Fibroblast of skin of left quadriceps (primary cell): ENCODE measurements at places on chromosomes 11 and 22.

- no peak for DNase-seq
Observed at GRCh38 chr11:17457396-17458173, 19.1 kb downstream of the ABCC8 start.

DNA sequence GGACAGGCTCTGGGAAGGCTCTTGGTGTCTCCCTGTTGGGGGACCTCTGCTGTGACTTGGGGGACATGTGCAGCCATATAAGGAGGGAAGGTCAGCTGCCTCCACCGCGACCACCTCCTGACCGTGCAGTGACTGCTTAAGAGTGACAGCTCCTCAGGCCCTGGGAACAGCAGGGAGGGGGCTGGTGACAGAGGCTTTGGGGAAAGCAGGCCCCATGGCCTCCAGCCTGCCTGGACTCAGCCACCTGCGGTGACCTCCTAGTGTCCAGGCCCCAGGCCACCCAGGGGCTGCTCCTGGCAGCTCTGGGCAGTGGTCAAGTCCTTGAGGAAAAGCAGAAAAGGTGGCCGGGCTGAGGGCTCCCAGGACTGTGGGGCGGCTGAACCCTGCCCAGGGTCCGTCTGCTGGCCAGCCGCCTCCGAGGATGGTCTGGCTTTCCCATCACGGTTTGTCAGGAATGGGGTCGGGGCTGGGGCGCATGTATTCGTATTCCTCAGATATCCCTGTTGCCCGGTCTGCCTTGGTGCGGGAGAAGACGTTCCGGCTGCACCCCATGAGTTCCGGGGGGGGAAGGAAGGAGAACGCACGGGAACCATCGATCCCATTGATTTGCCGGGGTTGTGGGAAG, 96.8 kb downstream of the WNT7B start:
- no peak for DNase-seq

GRCh38 chr11:45752106-45752505, 52.8 kb upstream of the SLC35C1 start:
- no peak for DNase-seq

DNA sequence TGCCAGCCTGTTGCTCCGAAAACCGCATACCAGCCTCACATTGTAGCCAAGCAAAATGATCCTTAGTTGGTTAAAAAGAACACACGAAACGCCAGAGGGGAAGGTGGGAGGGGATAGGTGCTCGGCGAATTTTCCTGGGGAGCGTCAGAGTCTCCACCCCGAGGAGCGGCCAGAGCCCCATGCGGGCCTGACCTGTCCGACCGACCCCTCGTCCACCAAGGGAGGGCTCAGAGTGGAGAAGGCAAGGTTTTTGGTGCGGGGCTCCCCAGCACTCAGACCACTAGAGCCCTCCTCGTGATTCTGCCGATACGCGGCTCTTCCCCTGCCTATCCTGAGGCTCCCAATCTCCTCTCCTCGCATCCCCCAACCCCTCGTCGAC, 39.6 kb downstream of the DIXDC1 start:
- no peak for DNase-seq

- no peak for DNase-seq
Observed at GRCh38 chr11:16239141-16240105, 116.9 kb downstream of the SOX6 start.

DNA sequence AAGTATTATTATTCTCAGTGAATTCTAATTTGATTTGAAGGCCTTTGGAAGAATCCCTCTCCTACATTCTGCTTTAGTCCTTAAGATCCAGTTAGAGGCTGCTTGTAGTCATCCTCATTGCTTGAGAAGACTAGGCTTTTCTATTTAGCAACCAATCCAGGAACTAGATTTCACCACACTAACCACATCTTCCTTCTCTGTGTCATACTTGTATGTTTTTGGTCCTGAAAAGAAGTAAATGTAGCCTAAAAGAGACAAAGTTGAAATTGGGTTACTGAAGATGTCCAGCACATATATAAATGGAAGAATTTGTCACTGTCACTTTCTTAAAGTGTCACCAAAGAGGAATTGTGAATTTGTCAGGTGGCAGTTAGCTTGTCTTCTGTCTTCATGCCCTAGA, 46.6 kb upstream of the MMP7 start:
- DNase-seq = no peak

DNA sequence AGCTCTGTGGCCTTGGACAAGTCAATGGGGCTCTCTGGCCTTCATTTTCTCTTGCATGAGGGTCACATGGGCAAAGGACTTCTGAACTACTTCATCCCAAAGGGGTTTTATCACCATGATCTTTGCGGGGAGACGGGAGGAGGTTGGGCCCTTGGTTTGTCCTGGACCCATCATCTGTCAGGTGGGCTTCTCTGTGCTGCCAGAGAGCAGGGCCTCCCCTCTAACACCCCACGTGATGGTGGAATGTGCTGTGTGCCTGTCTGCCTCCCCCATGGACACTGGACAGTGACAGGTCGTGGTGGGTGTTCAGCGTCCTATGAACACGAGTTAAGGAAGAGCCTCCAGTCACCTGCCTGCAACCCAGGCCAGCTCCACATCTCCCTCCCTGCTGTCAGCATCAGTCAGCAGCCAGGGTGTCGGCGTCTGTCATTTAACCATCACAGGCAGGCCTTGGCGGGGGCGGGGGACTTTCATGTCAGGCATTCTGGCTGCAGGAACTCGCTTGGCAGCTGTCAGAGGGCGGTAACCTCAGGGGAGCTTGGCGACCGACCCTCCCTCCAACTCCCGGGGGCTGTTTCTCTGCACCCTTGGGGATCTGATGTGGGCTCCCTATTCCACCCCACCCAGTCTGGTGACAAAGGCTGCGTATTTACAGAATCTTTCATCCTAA, 2.6 kb upstream of the SUN2 start:
- no peak for DNase-seq

DNA sequence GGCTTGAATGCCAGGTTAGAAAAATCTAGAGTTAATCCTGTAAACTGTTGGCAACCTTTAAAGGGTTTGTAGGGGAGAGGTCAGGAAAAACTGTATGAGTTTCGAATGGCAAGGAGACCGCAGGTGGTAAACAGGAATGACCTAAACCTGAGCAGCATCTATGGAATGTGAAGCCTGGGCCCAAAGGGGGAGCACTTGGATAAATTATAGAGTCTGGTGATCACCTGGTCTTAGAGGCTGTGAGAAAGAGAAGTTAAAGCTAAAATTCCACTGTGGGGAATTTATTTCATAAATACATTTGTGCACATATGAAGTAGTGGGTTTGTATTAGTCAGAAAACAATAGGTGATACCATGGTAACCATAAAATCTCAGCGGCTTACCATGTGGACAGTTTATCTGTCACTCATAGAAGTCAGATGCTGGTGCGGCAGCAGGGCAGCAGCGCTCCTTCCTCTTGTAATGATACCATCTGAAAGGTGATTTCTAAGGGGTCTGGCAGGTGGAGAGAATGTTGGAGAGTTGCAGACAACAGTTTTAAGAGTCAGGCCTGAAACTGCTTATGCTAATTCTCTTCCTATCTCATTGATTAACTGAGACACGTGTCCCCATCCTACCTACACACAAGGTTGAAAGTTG, 1104.4 kb upstream of the CCDC90B start:
- no peak for DNase-seq

- DNase-seq = no peak
Observed at GRCh38 chr11:35011944-35012343, 95.5 kb downstream of the PDHX start.

GRCh38 chr11:117409511-117409910, 81.9 kb downstream of the CEP164 start:
- no peak for DNase-seq

- DNase-seq = no peak
Observed at GRCh38 chr22:41302811-41303210, 1.5 kb downstream of the ZC3H7B start.

DNA sequence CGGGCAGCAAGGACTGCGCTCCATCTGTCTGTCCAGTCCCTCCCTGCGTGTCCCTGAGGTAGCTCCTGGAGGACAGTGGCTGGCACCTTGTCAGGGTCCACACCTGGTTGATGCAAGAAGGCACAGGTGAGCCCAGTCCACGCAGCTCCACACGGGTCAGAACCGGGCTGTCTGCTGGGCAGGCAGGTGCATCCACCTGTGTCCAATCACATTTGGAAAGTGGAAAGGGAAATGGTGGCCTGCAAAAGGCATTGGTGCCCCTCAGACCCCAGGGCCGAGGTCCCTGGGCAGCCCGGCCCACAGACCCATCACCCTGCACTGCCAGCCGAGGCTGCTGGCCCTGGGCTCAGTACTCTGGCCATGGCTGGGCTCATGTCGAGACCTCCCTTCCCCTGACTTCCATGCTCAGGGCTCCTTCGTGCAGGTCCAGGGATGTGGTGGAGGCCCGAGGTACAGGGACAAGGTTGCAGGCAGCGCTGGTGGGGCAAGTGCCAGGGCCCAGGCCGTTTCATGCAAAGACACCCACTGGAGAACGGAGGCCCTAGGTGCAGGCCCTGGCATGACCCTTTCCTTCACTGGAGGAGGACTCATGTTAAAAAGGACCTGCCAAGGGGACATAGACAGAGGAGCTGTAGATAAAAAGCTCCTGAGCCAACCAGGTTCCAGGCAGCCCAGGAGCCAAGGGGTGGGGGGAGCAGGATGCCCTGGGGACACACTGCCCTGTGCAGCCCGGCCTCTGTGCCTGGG, 38.9 kb upstream of the TH start:
- DNase-seq = no peak

- no peak for DNase-seq
Observed at GRCh38 chr22:39409516-39410029, 10.0 kb downstream of the TAB1 start.

- DNase-seq = no peak
Observed at GRCh38 chr11:76162336-76163288, 43.7 kb downstream of the WNT11 start.

GRCh38 chr22:39634530-39635405, 64.2 kb downstream of the CACNA1I start:
- DNase-seq = peak; percentile 76

DNA sequence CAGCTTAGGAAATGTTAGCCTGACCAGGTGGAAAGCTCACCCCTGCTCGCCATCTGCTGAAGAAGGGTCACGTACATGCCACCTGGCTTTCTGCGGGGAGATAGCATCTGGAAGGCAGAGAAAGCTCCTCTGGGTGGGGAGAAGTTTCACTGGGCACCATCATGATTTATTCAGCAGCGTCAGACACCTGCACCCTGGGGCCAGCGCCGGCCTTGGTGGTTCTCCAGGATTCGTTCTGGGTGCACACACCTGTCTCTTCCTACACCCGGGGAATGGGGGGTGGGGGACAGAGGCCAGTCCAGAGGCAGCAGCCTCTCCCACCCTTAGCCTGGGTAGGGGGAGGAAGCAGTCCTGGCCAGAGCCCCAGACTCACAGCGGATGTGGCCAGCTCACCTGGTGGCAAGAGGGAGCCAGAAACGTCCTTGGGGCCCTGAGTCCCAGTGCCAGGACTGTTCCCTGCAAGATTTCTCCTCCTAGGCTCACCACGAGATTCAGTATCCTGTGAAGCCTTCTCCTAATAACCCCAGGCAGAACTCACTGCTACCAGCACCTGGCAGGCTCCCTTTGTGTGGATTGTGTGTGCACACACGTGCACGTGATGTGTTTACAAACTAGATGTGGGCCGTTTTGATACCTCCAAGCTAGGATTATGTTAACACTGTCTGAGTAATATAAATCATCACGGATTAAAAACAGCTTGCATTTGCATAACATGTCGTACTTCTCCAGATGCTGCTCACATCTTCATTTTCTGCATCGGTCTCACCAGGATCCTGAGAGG, 17.3 kb upstream of the RASD2 start:
- DNase-seq = no peak

- no peak for DNase-seq
Observed at GRCh38 chr11:104142698-104143097, 21.2 kb downstream of the PDGFD start.

- no peak for DNase-seq
Observed at GRCh38 chr11:116888884-116889549, 51.6 kb upstream of the APOA1 start.

- DNase-seq = no peak
Observed at GRCh38 chr11:116918925-116919655, 81.7 kb upstream of the APOA1 start.

GRCh38 chr11:97361812-97362378, 972.1 kb downstream of the JRKL start:
- DNase-seq = peak; percentile 12

DNA sequence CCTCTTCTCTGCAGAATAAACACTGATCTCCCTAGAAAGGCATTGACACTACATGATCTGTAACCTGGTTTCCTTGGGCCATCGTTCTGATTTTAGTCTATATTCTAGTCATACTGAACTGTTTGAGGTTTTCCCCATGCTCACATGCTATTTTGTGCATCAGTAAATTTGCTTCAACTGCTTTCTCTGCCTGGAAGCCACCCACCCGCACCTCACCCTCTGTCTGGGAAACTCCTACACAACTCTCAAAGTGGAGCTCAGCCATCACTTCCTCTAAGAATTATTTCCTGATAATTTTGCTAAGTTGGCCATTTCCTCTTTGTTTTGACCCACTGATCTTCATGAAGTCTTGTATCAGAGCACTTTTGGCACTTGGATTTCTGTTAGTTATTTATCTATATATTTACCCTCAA, 36.1 kb downstream of the MMP20 start:
- no peak for DNase-seq

- DNase-seq = peak; percentile 99
Observed at GRCh38 chr11:132632641-132633124, 899.6 kb downstream of the OPCML start.

DNA sequence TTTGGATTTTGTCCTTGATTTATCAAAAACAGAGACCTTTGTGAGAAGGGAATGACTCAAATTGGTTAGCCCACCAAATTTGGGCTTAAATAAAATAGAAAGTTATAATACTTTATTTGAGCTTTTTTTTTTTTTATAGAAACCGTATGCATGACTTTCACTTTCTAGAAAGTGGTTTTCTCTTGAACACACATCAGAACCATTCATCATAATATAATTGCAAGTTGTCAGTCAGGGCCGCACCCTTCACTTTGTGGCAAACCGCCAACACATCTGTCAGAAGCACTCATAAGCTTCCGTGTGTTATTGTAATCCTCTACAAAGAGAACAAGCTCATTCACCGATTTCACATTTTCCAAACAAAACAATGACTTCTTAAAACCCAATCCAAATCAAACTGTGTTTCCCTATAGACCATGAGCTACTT, 76.1 kb downstream of the SOX6 start:
- DNase-seq = no peak

DNA sequence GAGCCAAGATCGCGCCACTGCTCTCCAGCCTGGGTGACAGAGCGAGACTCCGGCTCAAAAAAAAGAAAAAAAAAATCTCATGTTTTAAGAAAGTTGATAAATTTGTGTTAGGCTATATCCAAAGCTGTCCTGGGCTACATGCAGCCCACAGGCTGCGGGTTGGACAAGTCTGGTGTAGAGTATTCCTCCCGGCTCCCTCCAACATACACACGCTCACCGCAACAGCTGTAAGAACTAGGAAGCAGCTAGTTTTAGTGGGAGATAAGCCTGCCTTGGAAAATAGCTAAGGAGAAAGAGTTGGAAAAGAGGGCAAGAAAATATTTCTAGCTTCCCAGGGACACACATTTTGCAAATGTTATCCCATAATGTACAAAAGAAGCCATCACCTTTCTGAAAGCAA, 46.6 kb downstream of the CELF1 start:
- DNase-seq = no peak

GRCh38 chr11:120184946-120185705, 25.7 kb upstream of the OAF start:
- no peak for DNase-seq
